Fibroblast of skin of right quadriceps (primary cell): ENCODE measurements at places on chromosomes 12 and 14.

DNA sequence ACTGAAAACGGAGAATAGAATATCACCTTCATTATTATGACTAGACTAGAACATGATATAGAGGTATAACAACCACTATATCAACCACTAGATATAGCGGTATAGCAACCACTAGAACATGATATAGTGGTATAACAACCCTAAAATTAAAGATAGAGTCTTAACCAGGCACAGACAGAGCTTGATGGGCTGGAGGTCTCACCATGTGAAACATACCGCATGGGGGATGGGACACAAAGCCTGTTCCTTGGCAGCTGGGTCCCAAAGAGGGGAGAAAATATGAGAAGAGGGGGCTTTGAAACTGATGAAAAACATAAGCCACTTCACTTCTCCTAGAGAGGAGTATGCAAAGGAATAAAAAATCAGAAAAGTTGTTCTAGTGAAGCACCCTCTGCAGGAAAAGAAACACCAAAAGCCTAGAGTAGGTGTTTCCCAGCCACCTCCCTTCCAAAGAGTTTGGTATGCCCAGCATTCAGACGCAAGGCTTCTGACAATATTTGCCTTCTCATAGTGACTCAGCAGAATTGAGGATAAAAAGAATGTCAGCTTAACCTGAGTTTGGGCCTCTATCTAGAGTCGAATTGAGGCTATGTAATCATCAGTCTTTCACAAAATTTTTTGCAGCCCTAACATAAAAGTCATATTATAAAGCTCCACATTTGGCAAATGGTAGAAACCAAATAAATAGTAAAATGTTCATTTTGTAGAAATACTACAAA, 316.4 kb downstream of the NOVA1 start:
- peak; percentile 83 for DNase-seq

DNA sequence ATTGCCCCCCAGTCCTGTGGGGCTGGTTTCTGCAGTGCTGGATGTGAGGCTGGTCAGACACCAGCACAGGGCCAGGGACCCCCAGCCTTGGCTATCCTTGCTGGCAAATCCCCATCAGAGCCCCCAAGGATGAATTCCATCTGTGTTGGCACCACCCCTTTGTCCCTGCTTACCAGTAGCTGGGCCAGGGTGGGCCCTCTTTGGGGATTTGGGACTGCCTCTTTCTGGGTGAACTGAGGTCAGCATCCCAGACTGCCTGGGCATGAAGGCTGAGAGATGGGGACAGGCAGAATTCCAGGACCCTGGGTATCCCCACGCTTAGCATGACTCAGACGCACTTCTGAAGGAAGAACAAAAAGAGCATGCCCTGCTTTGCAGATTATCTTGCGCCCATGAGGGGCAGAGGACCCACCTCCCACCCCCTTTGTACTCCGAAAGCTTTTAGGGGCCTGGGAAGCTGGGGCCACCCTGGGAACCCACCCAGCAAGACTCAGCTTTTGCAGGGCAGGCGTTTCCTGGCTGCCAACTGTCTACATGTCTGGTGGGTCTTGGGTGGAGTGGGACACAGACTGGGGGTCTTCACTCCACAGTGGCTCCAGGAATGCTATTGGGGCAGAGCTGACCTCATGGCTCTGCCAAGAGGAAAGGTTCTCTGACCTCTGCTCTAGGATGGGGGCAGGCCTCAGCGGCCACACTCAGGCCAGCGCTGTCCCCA, 26.8 kb downstream of the RFLNA start:
- peak; percentile 29 for DNase-seq

- no peak for DNase-seq
These were observed 91.5 kb downstream of the CPNE8 start for GRCh38 chr12:38813923-38814322.

DNA sequence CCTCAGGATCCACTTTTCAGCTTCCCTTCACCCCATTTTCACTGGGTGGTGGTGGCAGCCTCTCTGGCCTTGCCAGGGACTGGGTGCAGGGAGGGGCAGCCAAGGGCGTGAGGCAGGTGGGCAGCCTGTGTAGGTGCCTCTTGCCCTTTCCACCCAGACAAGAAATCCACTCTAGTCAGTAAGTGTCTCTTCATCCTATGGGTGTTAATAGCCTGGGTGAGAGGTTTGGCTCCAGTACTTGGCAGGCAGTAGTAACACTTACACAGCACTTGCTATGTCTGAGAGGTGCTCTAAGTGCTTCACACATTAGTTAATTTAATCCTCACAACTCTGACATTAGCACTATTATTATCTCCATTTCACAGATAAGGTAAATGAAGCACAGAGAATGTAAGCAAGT, 171.9 kb downstream of the EMP1 start:
- no peak for DNase-seq

GRCh38 chr14:54774824-54775223, 127.8 kb downstream of the GCH1 start:
- no peak for DNase-seq

DNA sequence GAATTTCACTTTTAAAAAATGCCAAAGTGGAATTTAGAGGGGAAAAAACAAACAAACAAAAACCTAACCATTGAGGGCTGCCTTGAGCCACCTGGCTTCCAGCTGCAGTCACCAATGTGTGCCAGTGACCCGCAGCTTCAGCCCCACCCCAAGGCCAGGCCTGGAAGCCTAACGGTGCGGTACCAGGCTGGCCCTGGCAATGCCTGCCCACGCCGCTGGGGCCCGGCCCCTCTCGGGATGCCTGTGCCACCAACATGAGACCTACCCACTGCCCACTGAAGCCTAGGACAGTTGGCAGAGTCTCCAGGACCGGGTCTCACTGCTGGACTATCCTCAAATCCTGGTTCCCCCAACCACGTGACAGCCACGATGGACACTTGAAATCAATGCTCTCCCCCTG, 96.6 kb downstream of the NCOR2 start:
- DNase-seq, result no peak

DNA sequence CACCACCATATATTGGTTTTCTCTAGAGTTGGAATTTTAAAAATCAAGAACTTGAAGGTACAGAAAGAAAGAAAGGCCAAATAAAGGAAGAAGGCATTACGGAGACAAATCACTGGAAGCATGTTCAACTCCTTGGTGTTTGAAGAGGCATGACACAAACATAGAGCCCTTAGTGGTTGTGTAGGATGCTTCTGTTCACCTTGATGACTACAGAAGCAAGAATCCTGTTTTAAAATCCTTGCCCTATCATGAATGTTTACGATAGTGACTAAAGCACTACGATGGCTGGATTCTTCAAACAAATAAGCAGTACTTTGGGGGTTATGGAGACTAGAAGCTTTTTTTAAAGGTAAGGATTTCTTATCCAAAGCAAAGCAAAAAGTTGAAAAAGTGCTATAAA, 10.3 kb upstream of the ISM2 start:
- no peak for DNase-seq

GRCh38 chr14:66758031-66758613, 250.2 kb downstream of the GPHN start:
- DNase-seq, result no peak

GRCh38 chr12:253116-253831, 9.4 kb downstream of the SLC6A13 start:
- DNase-seq, result no peak

DNA sequence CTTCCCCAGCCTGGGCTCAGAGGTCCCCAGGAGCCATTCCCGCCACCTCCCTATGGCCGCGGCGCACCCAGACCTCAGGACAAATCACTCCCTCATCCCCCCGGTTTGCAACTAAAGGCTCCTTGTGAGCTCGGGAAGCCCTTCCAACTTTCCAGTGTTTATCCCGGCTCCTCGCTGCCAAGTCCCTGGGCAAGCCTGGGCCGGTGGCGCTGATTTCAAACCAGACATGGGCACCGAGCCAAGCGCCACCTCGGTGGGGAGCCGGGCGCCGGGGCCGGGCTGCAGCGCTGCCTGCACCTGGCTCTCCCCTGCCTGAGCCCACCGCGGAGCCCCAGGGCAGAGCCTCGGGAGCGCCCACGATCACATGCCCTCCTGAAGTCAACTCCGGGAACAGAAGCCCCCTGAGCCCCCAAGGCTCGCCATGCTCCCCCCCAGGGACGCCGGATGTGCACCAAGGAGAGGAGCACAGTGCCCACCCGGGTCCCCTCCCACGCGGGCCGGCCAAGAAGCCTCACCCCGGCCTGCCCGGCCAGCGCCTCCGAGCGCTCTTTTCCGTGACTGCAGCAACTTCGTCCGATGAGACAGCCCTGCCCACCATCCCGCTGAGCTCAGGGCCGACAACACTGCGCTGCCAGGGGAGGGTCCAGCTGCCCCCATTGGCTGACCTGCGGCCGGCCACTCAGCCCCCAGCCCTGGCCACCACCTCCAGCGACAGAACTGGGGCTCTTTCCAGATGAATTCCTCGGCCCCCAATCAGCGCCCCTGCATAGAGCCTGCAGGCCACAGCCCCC, 50.0 kb downstream of the NCOR2 start:
- no peak for DNase-seq

- no peak for DNase-seq
These were observed 103.4 kb upstream of the PKP2 start for GRCh38 chr12:33000016-33000415.

DNA sequence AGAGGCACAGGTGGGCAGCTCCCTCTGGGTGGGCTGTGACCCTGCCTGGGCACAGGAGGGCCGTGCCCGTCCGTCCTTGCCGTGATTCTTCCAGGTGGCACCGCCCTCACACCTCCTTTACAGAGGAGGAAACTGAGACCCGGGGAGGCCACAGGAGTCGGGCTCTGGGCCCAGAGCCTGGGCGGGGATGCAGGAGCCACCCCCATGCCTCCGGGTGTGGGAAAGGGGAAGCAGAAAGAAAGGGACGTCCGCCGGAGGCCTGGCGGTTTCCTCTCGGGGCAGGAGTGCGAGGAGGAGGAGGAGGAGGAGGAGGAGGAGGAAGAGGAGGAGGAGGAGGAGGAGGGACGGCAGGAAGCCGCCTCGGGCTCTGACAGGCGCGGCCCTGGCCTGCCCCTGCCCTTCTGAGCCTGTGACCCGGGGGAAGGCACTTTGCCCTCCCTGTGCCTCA, 23.0 kb downstream of the SH2B3 start:
- no peak for DNase-seq

- DNase-seq, result no peak
These were observed 675.0 kb downstream of the TMEM121 start for GRCh38 chr14:106201376-106201775.

GRCh38 chr12:89215196-89215595, 137.1 kb downstream of the DUSP6 start:
- no peak for DNase-seq
